Activated CD4-positive, alpha-beta memory T cell treated with anti-CD3 and anti-CD28 coated beads for 36 hours (primary cell): ENCODE measurements at places on chromosomes 12 and 14. TPM values are rescaled to one million over a fixed set of nuclear protein-coding genes. Genes with fewer than 3 reads are reported as not detected.

The CCND2 gene
- total RNA-seq: 255 TPM

The DHH gene
- not detected for total RNA-seq

The TAS2R7 gene
- total RNA-seq: not detected

The PCED1B gene
- total RNA-seq: 133 TPM

The ADGRD1 gene
- total RNA-seq: 0.64 TPM

The COX8C gene
- not detected for total RNA-seq

The ALDH1L2 gene
- total RNA-seq: 4.3 TPM

The CRACR2A gene
- total RNA-seq: 15.8 TPM

The NFE2 gene
- not detected for total RNA-seq

The GPRC5A gene
- total RNA-seq: 0.10 TPM

The MAP3K9 gene
- total RNA-seq: 6.3 TPM

The CMKLR1 gene
- not detected for total RNA-seq

The MANSC1 gene
- total RNA-seq: 2.2 TPM

The ERP27 gene
- 2.5 TPM for total RNA-seq

The JPH4 gene
- 0.12 TPM for total RNA-seq

The LRRK2 gene
- 0.21 TPM for total RNA-seq

The POTEG gene
- total RNA-seq: not detected

The PLD4 gene
- total RNA-seq: not detected

The TAS2R9 gene
- total RNA-seq: not detected

The BCL2L14 gene
- 12.7 TPM for total RNA-seq

The DTX3 gene
- total RNA-seq: 15.8 TPM

The IKZF4 gene
- total RNA-seq: 15.1 TPM
